Fibroblast of pulmonary artery (primary cell): ENCODE measurements at places on chromosomes 2 and 18.

DNA sequence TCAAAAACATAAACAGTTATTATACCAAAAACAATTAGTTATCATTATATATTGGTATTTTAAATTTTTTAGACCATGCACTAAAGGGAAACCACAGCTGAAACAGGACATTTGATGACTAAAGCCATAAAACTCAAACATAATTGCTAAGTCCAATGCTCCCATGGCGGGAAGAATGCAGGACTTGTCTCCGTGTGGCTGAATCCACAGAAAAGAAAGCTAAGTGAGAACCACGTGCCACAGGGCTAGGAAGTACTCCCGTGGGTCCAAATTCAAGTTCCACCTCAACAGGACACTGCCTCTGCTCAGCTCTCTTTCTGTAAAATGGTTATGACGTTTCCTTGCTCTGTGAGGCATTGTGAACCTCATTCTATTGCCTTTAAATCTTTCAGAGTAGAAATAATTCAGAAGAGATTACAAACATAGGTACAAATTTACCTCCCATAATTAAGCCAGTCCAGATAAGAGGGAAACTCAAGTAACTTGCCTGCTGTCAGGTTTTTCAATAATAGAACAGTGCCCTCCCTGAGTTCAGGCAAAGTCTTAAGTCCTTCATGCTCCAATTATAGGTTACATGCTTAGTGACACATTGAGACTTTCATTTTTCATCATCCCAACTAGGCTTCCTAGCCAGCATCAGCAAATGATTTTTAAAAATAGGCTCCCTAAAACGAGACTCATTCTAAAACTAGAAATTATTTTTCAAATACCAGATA is 36.7 kb downstream of the FTCDNL1 start:
- no peak for DNase-seq

DNA sequence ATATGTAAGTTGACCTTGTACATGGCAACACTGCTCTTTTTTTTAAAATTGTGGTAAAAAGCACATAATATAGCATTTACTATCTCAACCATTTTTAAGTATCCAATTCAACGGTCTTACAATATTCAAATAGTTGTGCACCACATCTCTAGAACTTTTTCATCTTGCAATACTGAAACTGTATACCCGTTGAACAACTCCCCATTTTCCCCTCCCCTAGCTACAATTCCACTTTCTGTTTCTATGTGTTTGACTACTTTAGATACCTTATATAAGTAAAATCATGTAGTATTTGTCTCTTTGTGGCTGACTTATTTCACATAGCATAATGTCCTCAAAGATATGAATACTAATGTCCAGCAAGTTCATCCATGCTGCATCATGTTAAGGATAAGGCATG is 452.1 kb downstream of the TXNL1 start:
- DNase-seq = no peak

DNA sequence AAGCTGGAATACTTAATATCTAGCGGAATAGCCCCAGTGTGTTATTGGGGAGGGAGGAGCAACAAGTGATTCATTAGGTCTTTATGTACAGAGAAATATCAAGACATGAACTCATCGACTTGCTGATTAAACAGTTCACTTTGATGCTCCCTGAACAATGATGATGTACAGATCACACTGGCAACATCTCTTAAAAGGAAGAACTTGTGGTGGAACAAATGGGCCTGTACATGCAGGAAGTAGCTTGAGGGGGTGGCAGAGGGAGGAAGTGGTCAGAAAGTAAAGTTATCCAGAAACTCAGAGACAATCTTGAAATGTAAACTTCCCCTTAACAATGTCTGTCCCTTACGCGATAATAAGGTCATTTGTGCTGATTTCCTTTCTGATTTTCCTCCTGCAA is 90.5 kb downstream of the NXPH2 start:
- DNase-seq = no peak

DNA sequence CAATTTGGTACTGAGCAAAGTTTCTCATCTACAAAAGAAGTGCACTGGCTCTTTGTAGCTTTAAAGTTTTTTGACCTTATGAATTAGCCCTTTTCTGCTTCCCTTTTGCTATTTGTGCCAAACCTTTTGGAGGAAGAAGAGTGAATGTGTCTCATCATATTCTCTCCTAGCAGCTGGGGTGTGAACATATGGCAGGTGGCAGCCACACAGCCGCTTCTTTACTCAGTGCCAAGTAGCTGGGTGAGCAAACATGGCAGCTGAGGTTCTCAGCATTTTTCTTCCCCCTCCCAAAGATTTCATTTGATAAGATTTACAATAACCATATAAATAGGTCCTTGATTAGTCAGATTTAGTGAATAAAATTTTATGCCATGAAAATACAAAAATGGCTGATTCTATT is 46.7 kb upstream of the STK17B start:
- no peak for DNase-seq

DNA sequence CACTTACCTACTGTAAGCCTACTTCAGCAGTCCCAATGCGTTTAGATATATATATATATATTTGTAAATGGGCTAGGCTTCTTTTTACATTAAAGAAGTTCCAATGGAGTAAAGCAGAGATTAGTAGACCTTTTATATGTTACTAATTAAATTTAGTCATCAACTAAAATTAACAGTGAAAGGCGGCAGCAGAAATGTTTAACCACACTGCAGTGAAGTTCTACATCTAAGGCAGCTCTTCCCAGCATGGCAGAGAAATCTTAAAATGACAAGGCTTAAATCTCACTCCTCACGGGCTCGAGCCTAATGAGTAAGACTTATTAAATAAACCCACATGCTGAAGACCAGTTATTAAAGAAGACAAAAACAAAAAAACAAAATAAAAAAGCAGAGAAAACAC is 19.1 kb upstream of the KANSL1L start:
- no peak for DNase-seq

- DNase-seq = no peak
Observed at GRCh38 chr2:215210082-215210481, 71.7 kb upstream of the ABCA12 start.
